Esophagus squamous epithelium (tissue), 5 donors: ENCODE measurements at places on chromosomes 16 and 17. TPM values are rescaled to one million over a fixed set of nuclear protein-coding genes. Genes with fewer than 3 reads are reported as not detected.

DNA sequence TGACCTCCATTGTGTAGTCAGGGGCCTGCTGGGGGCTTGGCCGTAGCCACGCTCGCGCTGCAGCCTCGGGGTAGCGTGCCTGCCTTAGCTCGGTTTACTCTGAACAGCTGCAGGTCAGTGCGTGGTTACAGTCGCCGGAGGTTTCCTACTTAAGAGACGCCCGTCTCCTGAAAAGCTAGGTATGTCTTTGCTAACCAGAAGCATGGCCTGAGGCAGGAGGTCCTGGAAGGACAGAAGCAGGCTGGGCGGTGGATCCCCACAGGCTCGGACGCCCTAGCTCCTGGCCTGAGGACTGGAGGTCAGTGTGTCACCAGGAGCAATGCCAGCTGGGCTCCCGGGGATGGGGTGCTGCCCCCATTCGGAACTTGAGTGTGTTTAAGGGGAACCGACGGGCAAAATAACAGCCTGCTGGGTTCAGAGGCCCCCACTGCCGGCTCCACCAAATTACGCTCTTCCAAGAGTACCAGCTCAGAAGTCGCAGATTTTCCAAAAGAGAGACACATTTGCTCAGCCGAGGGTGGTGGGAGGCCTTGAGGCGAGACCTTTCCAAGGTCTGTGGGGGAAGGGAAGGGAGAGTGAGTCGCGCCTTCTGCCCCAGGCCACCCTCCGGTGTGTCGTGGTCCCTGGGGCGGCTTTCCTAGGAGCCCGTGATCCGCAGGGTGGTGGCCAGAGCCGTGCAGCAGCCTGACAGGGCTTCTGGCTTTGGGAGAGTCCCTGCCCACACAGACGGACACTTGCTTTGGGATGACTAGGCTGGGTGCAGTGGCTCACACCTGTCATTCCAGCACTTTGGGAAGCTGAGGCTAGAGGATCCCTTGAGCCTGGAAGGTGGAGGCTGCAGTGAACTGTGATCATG is 3.9 kb upstream of the GNG13 start:
- peaks cover 33% of the 10 kb centered on the region for H3K4me1 ChIP-seq
- no peak overlapping the region for H3K27ac ChIP-seq
- H3K4me3 ChIP-seq, result no peak overlapping the region
- no peak for DNase-seq
- peaks cover 10% of the 10 kb centered on the region for H3K27me3 ChIP-seq
- H3K36me3 ChIP-seq, result no peaks in the 10 kb centered on the region

The BRIP1 gene
- total RNA-seq, result 1.6 TPM

DNA sequence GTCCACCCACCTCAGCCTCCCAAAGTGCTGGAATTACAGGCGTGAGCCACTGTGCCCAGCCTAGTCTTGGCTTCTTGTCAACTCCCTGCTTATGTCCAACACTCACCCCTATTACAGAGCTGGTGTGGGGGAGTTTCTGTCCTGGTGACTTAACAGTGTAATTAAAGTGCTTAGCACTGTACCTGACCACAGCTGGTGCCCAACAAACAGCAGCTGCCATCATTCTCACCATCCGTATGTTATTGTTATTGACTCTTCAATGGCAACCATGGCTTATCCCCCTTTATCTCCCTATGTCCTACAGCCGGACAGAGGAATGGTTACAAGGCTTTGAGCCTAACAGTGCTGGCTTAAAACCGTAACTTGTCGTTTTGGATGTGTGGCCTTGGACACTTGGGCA is 17.0 kb upstream of the BRCA1 start:
- peaks cover 4% of the 10 kb centered on the region for H3K4me1 ChIP-seq
- H3K36me3 ChIP-seq, result no peaks in the 10 kb centered on the region
- no peak overlapping the region for H3K4me3 ChIP-seq
- H3K27ac ChIP-seq, result no peak overlapping the region

The TBC1D3C gene
- total RNA-seq, result not detected

The NPB gene
- total RNA-seq, result 0.53 TPM
